ENCODE measurements at places on chromosomes 13 and 19. TPM values are rescaled to one million over a fixed set of nuclear protein-coding genes. Genes with fewer than 3 reads are reported as not detected.

The ZNF763 gene
- not detected for total RNA-seq

The CD22 gene
- total RNA-seq = 7.0 TPM

The SBK2 gene
- total RNA-seq = 0.30 TPM

The ABHD8 gene
- total RNA-seq = 5.2 TPM

The CGB1 gene
- total RNA-seq = 0.76 TPM

The ATXN8OS gene
- not detected for total RNA-seq

The KLK12 gene
- not detected for total RNA-seq

The CNN1 gene
- 0.64 TPM for total RNA-seq

The PRR12 gene
- total RNA-seq = 26.9 TPM

The CPB2 gene
- 0.15 TPM for total RNA-seq

The INSL3 gene
- 0.96 TPM for total RNA-seq

The OVOL3 gene
- total RNA-seq = not detected

The FUT3 gene
- 2.6 TPM for total RNA-seq

The WDR87 gene
- total RNA-seq = not detected

The KIR2DL1 gene
- not detected for total RNA-seq

The BSPH1 gene
- total RNA-seq = not detected

The SHD gene
- 2.0 TPM for total RNA-seq

The ZFP30 gene
- total RNA-seq = 4.7 TPM

The NTF4 gene
- 1.7 TPM for total RNA-seq

The THSD1 gene
- 0.76 TPM for total RNA-seq

The CEACAM7 gene
- total RNA-seq = not detected

The ZNF429 gene
- 0.42 TPM for total RNA-seq

The DNASE2 gene
- total RNA-seq = 36.6 TPM

The ARL11 gene
- not detected for total RNA-seq

The PSG3 gene
- total RNA-seq = not detected
